ENCODE measurements at places on chromosomes 3 and 15.

DNA sequence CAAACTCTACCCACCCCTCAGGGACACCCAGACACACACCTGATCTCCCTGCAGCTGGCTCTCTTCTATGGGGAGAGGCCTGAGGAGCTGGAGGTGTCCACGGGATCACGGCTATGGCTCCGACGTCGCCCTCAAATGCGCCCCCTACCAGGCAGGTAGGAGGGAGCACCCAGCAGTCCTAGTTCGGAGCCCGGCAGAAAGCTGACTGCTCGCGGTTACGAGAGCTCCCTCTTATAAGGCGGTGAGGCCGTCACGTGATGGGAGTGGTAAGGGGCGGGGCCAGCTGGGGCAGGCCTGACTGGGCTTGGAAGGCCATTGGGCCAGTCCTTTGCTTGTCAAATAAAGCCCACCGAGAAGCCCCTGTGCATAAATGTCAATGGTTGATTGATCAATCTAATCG is at the start of gene PRR20G:
Gene PRR20G, minus strand, starts transcription at position 207 of the 400 bp plus-strand sequence. CDS start 681 bp downstream, outside the sequence.
- no peak for DNase-seq

DNA sequence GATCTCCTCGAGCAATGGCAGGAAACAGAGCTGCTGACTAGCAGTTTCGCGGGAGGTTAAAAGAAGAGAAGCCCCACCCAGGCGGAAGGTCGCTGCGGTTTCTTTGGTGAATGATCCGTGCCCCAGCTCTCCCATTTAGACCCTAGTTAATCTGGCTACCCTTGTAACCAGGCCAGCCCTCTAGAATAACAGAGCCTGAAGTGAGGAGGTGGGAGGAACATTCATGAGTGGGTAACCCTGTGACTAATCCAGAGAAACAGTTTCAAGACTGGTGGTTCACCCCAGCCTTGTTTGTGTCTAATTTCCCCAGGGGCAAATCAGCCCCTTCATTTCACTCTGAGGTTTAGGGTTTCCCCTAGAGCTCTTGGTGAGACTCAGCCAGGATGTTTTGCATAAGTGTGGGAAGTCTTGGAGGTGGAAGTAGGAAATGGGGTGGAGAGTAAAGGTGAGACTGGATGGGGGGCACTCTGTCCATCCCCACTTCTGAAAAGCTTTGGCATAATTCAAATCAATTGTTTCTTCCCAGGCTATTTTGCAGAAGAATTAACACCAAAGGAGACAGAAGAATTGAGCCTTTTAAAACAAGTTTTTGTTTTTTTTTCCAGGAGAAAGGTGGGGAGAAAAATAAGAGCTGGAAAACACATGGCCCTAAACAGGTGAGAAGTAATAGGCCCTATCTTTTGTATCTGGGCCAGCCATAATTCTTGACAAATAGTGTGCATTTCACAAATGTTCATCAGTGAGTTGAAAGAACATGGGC is 303.1 kb downstream of the RPLP1 start:
- peak; percentile 79 for DNase-seq

- DNase-seq, result no peak
Measured at GRCh38 chr3:75396316-75396802, 267.8 kb upstream of the FRG2C start.

DNA sequence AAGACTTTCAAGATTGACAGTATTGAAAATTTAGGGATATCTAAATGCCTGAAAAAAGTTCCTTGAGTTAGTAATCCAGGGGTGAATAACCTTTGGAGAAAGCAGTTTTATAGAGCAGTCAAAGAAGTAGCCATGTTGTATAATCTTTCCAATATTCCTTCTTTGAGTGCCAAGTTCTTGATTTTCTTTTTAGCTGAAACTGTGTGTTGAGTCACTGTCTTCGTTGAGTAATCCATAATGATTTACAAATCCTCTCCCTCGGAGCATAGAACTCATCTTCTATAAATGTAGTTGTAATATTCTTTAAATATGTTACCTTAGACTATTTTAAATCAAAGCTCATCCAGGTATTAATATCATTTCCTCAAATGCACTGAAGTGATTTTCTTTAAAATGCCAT is 135.2 kb downstream of the BBX start:
- no peak for DNase-seq

GRCh38 chr15:88710027-88710715 is 71.4 kb downstream of the ISG20 start:
- DNase-seq, result no peak

DNA sequence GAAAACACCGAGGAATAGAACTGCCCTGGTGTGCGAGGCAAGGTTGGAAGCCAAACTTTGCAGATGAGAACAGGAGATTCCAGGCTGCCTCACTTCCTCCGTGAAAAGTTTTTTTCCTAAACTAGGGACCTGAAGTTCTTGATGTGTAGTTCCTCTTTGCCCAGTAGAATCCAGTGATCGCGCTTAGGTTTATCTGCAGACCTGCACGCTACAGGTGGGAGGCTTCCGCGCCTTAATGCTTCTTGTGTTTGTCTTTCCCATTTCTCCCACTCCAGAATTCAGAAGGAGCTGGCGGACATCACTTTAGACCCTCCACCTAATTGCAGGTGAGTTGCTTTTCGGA is 5.4 kb downstream of the UBE2E1 start:
- DNase-seq, result no peak

DNA sequence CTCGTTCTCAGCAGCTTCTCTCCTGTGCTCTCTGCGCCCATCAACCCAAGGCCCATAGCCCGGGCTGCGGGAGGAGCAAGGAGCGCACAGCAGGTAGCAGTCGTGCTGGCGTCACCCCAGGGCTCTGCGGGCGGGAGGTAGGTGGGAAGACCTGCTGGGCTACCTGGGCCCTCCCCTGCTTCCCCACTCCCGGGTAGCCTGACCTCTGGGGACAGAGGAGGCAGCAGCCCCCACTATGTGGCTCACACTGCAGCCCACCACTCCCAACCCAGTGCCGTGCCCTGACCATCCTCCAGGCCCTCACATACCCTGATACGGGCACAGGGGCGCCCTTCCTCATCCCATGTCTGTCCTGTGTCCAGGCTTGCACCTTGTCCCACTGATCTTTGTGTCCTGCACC is 171.0 kb downstream of the NSMCE3 start:
- no peak for DNase-seq

- DNase-seq, result no peak
Measured at GRCh38 chr15:62392376-62392775, 227.3 kb upstream of the C2CD4B start.

GRCh38 chr15:61025781-61026180 is 203.3 kb downstream of the RORA start:
- DNase-seq, result no peak

DNA sequence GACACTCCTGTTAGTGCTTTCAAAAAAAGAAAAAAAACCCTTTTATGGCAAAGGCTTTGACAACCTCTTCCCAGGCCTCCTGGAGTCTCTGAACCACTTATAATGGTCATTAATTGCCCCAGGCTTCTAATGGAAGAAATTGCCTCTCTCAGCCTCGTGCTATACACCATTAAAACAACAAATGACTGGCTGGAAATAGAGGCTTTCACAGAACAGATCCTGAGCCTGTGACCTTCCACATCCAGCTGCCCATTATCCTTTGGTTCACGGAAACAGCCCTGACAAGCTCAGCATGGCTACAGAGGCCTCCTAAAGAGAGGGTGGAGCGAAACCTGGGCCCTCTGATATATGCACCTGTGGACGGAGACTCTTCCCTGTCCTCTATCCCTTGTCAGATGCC is 26.8 kb upstream of the MKRN3 start:
- no peak for DNase-seq

DNA sequence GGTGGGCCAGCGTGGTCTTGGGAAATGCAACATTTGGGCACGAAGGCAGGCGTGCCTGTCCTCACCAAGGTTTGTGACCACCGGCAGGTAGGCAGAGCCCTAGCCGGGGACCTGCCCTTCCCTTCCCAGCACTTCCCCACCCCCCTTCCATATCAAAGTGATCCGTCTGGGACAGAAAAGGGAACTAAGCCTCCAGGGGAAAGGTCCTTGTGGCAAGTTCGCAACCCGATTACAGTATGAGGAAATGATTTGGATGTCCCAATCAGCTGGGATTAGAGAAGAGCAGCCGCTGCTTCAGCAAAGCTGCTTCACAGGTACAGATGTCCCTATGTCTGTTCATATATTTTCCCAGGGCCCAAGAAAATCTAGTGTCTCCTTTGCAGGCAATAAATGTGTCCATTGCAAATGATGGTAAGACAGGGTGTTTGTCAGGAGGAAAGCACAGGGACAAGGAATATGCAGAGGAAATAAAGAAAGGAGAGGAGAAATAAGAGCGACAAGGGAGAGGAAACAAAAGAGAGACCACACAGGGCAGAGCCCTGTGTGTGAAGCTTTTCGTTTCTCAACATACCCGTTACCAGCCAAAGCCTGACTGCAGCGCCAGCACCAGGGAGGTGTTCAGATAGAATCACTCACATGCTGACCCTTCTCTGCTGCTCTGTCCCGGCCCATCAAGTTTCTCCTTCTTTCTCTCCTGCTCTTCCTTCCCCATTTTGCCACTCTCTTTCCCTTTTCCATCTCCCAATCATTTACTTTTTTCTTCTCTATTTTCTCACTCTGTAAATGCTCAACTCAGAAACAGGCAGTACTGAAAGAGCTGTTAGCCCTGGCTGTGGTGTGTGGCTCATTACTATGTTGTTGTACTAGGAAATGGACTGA is 17.4 kb upstream of the SECISBP2L start:
- DNase-seq, result no peak

- DNase-seq, result no peak
Measured at GRCh38 chr15:38536201-38536676, 28.4 kb downstream of the RASGRP1 start.

DNA sequence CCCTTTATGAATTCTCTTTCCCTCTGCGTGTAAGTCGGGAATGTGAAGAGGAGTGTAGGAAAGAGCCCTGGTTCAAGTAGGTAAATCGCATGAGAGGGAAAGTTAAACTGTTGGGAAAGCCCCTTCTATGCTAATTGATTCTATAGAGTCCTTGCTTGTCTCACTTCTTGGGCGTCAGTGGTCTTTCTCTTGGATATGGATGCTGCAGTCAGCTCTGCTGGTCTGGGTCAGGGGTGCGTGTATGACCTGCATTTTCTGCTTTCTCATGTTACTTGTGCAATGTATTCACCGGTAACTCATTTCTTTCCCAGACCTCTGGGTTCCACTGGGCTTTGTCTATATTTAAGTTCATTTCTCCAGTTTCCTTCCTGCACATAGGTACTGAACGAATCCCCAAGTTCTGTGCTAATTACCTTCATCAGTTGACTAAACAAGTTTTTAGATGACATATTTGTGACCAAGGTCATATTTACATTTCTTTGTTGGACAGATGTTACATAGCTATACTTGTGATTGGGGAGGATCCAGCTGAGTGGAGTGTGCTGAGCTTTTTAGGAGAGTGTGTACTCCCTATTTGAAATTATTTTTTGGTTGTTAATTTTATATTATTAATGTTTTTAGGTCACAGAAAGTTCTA is 1.4 kb downstream of the SETD5 start:
- peak; percentile 34 for DNase-seq

DNA sequence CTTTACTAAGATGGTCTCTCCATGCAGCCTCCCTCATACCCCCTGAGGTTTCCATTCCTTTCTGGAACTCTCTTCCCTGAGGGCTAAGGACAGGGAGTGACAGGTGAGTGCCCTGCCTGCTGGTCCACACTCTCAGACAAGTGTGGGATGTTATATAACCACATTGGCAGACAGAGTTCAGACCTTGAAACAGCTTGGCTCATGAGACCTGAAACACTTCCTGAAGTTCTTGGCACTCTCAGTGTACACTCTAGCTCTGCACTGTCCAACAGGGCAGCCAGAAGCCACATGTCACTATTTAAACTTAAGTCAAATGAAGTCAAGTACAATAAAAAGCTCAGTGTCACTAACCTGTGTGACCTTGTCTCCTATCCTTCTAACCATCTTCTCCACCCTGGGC is 188.5 kb downstream of the ZNF621 start:
- DNase-seq, result no peak

GRCh38 chr3:24225385-24225950 is 269.2 kb downstream of the THRB start:
- no peak for DNase-seq

- DNase-seq, result no peak
Measured at GRCh38 chr15:74432271-74432967, 1.3 kb downstream of the SEMA7A start.

Measured in GM10248 (cell line).